ENCODE measurements at places on chromosomes 3 and 15.

DNA sequence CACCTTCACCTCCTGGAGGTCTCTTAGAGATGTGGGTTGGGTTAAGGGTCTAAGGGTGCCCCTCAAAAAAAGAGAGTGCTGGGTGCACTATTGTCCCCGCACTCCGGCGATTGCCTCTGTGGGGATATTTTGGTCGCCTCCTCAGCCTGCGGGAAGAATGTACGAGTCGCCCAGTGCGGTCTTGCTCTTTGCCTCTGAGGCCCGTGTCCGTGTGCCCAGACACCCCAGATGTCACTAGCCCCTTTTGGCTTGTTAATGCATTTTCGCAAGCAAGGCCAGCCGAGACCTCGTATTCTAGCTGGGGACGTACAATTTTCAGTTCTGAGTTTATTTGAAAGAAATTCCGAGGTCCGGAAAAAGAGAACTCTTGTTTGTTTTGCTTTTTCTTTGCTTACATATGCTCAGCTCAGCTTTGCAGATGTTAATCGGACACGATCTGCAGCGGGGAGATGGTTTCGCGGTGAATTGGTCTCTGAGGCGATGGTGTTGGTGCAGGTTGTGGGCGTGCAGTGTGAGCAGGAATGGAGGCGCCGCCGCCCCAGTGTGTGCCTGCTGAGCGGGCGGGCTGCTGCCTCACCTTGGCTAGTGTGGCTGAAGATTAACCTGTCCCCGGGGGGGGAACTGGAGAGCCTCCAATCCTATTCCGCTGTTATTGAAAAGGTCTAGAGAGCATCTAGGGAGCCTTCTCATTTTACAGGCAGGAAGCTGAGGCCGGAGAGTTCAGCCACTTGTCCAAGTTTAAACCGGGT lies 1.4 kb downstream of the ST6GAL1 start:
- no peak for DNase-seq

DNA sequence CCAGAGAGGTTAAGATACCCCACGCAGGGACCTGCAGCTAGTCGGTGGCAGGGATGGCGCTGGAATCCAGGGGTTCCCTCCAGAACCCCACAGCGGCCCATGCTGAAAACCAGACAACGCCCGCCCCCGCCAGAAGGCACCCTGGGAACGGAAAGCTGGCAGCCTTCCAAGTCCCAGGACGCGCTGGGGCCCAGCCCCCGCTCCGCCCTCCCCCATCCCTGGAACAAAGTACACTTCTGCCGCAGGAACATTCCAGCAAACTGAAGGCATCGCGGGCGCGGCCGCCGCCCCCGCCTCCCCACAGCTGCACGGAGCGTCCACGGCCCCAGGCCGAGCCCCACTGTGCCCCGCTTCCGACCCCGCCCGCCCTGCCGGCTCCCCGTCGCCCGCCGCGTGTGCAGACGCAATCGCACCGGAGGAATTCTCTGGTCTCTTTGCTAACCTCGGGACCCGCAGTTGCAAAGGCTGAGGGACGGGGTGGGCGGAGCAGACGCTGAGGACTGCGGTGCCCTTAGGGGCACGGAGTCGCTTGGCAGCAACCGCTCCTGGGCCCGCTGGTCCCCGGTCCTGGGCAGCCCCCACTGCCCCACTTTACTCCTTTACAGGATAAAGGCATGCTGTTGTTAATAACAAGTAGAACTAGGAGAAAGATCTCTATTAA lies 44.8 kb upstream of the RNU6-1 start:
- no peak for DNase-seq

DNA sequence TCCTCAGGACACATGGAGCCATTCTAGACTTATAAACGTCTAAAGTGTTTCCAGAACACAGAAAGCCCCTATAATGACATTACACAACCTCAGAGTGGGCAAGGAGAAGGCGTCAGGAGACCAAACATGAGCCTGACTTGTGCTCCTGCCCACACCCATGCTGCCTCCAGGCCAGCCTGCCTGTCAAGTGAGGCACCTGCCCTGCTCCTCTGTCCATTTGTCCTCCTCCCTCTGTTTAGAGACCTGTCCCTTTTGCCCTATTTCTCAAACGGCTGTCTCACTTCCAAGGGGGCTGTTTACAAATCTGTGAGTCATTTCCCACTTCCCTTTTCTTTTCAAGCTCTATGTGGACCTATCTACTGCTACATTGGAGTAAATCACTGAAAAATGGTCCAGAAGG lies 21.0 kb downstream of the ZDHHC3 start:
- DNase-seq = no peak

DNA sequence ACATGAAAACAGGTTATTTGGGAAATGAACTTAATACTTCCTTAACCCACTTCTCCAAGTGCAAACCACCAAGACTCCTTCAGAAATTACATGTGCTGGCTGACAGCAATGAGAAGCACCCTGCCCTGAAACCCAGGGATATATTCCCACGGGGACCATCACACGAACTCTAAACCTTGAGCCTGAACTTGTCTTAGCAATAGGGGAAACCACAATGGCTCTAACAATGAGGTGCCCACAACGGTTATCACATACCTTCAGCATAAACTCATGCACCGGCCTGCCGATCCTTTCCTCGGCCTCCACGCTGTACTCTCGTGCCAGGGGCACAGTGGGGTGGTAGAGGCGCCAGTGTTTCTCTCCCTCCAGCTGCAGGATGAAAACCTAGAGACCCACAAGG lies 13.4 kb downstream of the RIOX2 start:
- no peak for DNase-seq

GRCh38 chr3:31802981-31803740 lies 177.9 kb downstream of the OSBPL10 start:
- no peak for DNase-seq

GRCh38 chr3:112115161-112115739 lies 17.8 kb downstream of the GCSAM start:
- no peak for DNase-seq
